Vagina (tissue), 2 donors: ENCODE measurements at places on chromosomes 11 and 22.
A peak's percentile ranks its signal among the peaks of the same experiment; 100 is the strongest.

- H3K27me3 ChIP-seq: no peaks in the 10 kb centered on the region
- H3K4me3 ChIP-seq: no peak overlapping the region
- no peak overlapping the region for H3K27ac ChIP-seq
- no peaks in the 10 kb centered on the region for H3K36me3 ChIP-seq
- DNase-seq: no peak
These were observed 152.1 kb downstream of the SOX6 start for GRCh38 chr11:16204261-16204660.

DNA sequence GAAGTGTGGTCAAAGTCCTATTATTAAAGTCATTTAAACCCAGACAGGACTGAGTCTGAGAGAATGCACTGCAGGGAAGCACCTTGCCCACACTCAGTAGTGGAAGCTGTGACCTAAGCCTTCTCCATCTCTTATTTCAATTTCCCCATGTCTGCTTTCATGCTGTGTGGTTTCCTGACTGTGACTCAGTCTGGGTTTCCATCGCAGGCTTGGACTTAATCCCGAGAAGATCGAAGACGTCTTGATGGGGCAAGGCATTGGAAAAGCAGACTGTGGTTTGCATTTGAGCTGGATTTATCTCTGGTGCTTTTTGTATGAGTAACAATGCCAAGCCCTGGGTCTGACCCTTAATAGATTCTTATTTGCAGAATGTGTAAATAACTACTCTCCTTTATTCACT, 238.9 kb downstream of the NTM start:
- H3K4me3 ChIP-seq: no peak overlapping the region
- no peak for DNase-seq
- no peaks in the 10 kb centered on the region for H3K4me1 ChIP-seq
- no peaks in the 10 kb centered on the region for H3K27me3 ChIP-seq

- no peak for DNase-seq
- no peaks in the 10 kb centered on the region for H3K4me1 ChIP-seq
- H3K4me3 ChIP-seq: no peak overlapping the region
- H3K36me3 ChIP-seq: no peaks in the 10 kb centered on the region
- no peak overlapping the region for H3K27ac ChIP-seq
These were observed 95.7 kb upstream of the TOP3B start for GRCh38 chr22:22078329-22078728.

DNA sequence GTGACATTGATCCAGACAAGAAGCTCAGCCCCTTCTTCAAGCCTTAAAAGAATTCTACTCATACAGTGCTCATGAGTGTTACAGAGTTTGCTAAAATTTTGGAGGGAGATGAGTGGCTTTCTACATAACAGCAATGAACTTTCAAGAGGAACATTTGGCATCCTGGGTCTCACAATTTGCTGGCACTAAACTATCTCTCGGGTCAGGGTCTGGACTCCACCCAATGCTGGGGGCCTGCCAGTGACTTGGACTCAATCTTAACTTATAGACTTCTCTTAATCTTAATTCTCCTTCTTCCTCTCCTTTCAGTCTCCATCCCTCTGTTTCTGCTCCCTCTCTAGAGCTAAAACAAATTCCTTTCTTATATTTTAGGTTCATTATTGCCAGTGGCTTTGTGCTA, 317.9 kb downstream of the TMEM135 start:
- H3K27ac ChIP-seq: no peak overlapping the region
- no peaks in the 10 kb centered on the region for H3K36me3 ChIP-seq
- peaks cover 19% of the 10 kb centered on the region for H3K4me1 ChIP-seq
- no peak overlapping the region for H3K4me3 ChIP-seq
- DNase-seq: no peak

- H3K4me1 ChIP-seq: peaks cover 9% of the 10 kb centered on the region
- no peak overlapping the region for H3K27ac ChIP-seq
- no peak for DNase-seq
- H3K27me3 ChIP-seq: no peaks in the 10 kb centered on the region
- H3K36me3 ChIP-seq: peaks cover 30% of the 10 kb centered on the region
- no peak overlapping the region for H3K4me3 ChIP-seq
These were observed 138.1 kb upstream of the SORL1-AS1 start for GRCh38 chr11:121590772-121591404.

DNA sequence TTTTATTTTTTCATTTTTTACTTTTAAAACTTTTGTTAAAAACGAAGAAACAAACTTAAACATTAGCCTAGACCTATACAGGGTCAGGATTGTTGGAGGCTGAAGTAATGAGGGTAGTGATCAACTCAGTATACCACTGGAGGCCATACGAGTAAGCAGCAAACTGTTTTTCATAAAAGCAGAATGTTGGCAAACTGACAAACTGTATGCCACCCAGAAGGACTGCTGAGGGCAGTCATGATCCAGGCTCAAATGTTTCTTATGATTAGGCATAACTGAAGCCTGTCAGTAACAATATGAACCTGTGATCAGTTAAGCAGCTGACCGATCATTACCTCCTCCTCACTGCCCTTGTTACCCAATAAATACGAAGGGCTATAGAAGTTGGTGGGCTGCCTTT, 10.2 kb upstream of the SC5D start:
- DNase-seq: no peak
- no peak overlapping the region for H3K27ac ChIP-seq
- H3K4me3 ChIP-seq: no peak overlapping the region
- H3K36me3 ChIP-seq: no peaks in the 10 kb centered on the region
- no peaks in the 10 kb centered on the region for H3K27me3 ChIP-seq

DNA sequence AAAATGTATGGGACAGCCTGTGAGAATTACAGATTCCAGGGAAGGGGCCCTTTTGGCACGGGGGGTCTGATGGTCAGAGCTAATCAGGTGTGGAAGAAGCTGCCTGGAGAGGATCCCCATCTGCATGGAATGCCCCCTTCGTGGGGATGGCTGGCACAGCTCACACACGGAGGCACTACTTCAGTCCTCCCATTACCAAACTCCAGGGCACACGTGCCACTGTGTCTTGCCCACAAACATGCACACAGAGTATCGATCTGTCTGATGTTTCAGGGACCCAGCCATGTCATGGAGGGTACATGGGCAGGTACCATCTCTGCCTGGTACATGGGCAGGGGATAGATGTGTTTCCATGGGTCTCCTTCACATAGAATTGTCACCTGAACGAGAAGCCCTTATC, 14.7 kb downstream of the KCNQ1OT1 start:
- DNase-seq: no peak
- H3K27ac ChIP-seq: no peak overlapping the region
- no peaks in the 10 kb centered on the region for H3K27me3 ChIP-seq
- H3K4me1 ChIP-seq: peaks cover 30% of the 10 kb centered on the region
- no peak overlapping the region for H3K4me3 ChIP-seq
- H3K36me3 ChIP-seq: no peaks in the 10 kb centered on the region

DNA sequence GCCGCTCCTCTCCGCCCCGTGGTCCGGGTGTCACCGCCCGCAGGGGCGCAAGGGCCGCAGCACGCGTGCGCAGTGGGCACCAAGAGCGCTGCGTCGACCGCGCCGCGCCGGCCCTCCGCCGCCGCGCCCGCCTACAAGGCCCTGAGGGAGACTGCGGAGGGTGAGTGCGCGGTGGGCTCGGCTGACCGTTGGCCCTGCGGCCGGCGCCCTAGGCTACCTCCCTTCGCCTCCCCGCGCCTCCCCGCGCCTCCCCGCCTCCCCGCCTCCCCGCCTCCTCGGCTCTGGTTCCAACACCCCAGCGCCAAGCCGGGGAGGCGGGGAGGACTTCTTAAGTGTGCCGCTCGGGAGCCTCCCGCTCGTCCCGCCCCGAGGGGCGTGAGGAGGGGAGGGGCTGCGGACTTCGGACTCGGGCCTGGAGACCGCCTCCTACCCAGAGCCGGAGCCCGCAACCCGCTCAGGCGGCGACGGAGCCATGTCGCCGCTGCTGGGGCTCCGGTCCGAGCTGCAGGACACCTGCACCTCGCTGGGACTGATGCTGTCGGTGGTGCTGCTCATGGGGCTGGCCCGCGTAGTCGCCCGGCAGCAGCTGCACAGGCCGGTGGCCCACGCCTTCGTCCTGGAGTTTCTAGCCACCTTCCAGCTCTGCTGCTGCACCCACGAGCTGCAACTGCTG, at the start of gene AQP11:
AQP11 (plus strand) TSS at position 433 of the 673 bp plus-strand sequence; CDS start at position 473, 40 bp downstream.
- no peaks in the 10 kb centered on the region for H3K27me3 ChIP-seq
- DNase-seq: no peak
- H3K4me3 ChIP-seq: peak within 1 kb of the TSS; percentile 76
- peak within 1 kb of the TSS; percentile 82 for H3K27ac ChIP-seq
- H3K4me1 ChIP-seq: no peaks in the 10 kb centered on the region
- no peaks in the 10 kb centered on the region for H3K36me3 ChIP-seq

- H3K27me3 ChIP-seq: no peaks in the 10 kb centered on the region
- no peak overlapping the region for H3K27ac ChIP-seq
- no peak for DNase-seq
- H3K4me1 ChIP-seq: no peaks in the 10 kb centered on the region
- H3K4me3 ChIP-seq: no peak overlapping the region
- no peaks in the 10 kb centered on the region for H3K36me3 ChIP-seq
These were observed 5.5 kb upstream of the CXCR5 start for GRCh38 chr11:118878163-118878563.

DNA sequence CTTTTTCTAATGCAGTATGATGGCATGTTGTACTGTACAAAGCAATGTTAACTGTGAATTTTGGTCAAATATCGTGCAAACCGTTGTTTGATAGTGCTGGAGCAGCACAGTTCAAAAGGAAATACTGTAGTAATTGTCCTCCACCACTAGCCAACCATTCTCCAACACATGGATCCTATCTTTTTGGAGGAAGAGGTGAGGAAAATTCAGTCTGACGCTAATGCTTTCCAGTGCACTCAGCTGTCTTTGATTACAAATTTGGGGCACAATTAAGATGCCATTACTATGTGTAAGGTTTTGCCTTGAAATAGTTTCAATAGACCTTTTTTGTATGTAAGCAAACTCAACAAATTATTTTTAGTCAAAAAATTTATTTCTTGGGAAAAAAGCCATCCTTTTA, 240.5 kb upstream of the CCDC179 start:
- no peak overlapping the region for H3K27ac ChIP-seq
- no peak for DNase-seq
- H3K36me3 ChIP-seq: no peaks in the 10 kb centered on the region

- H3K27me3 ChIP-seq: no peaks in the 10 kb centered on the region
- no peaks in the 10 kb centered on the region for H3K36me3 ChIP-seq
- DNase-seq: no peak
- no peak overlapping the region for H3K27ac ChIP-seq
- H3K4me1 ChIP-seq: no peaks in the 10 kb centered on the region
- H3K4me3 ChIP-seq: no peak overlapping the region
These were observed 10.3 kb upstream of the RAC2 start for GRCh38 chr22:37254209-37254866.

DNA sequence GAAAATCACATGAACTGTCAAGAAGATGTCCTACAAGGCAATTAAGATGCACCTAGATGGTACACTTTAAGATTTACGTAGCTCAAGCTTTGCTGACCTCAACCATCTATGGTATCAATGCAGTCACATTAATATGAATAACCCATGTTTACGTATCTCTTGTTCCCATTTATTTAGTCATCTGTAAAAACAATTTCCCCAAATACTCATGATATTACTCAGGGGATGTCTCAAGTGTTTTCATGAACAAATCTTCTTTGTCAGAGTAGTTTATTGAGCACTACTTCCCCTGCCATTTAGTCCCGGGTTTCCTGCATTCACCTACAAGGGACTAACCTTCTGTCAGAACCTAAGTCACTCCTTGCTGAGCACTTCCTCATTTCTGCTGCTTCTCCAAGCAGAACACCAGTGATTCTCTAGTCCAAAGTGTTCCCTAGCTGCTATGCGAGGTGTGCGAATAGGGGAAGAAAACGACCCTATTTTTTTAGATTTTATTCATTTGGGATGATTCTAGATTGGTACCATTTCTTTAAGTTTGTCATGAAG, 554.3 kb upstream of the LRRC4C start:
- H3K4me3 ChIP-seq: no peak overlapping the region
- no peaks in the 10 kb centered on the region for H3K36me3 ChIP-seq
- no peak overlapping the region for H3K27ac ChIP-seq
